ENCODE measurements at places on chromosomes 12 and 14.
A peak's percentile ranks its signal among the peaks of the same experiment; 100 is the strongest.

GRCh38 chr12:119334430-119335170, at the start of gene CCDC60:
TSS of gene CCDC60 (plus strand) at chr12:119334729. CDS start at chr12:119335177, 448 bp downstream.
- no peak for DNase-seq

GRCh38 chr12:114687802-114688201, 3.8 kb upstream of the TBX3 start:
- DNase-seq = no peak

DNA sequence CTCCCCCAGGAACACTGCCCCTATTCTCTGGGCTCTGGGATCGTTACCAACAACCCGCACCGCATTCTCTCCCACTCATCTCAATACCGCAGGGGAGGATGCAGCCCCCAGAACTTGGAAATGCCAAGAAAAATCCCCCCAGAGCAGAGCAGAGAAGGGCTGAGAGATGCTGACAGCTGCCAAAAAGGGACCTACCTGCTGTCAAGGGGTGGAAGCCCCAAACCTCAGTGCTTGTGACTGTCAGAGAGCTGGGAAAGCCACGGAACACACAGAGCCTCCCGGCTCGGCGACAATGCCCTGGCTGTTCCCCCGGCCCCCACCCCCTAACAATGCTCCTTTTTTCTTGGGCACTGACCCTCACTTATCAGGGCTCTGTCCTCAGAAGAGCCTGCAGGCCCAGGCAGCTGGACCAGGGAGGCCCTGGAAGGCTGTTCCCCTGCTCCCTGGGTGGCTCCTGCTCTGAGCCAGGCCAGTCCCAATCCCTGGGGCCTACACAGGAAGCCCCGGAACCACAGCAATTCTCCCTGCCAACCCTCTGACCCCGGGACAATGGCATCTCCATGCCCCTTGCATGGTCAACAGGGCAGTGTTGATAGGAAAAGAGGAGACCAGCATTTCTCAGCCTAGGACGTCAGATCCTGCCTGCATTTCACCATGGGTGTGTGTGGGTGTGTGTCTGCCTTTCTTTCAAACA, 78.9 kb downstream of the ITPK1 start:
- DNase-seq = no peak

- no peak for DNase-seq
Measured at GRCh38 chr14:24135584-24135833, 485 bp upstream of the PSME1 start.

GRCh38 chr12:113185180-113186032, at the start of the genes DDX54 and RITA1:
TSS of gene DDX54 (minus strand) at chr12:113185478. CDS start at chr12:113185451, 27 bp downstream.
TSS of gene RITA1 (plus strand) at chr12:113185721. CDS start at chr12:113186747, 1,026 bp downstream.
- peak; percentile 81 for DNase-seq

DNA sequence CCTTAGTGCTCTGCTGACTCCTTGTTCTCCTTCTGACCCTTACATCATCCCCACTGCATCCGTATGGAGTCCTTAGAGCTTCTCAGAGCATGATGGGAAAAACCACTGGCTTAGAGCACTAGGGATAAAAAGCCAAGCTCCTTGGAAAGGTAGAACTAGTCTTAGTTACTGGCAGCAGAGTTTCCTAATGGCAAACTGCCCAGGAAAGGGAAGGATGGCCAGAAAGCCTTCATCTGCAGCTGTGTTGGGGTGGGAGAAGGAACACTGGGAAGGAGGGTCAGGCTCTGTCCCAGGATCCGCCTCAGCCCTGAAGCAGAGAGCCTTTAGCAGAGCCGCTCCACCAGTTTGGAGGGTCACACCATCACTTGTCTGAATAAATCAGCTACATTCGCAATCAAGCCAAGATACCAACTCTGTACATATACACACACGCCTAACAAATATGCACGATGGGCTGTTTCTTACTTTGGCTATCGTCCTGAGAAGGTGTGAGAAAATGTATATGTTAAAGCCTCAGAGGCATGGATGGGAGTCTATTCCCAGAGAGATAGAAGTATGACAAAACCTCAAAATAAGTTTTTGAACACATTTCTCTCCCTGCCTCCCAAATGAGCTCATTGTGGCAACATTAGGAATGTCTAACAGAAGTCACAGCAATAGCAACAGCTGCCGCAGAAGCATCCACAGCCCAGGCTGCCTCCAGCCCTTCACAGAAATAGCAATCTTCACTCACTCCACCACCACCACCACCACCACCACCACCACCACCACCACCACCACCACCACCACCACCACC, 18.6 kb upstream of the GALNT8 start:
- no peak for DNase-seq

DNA sequence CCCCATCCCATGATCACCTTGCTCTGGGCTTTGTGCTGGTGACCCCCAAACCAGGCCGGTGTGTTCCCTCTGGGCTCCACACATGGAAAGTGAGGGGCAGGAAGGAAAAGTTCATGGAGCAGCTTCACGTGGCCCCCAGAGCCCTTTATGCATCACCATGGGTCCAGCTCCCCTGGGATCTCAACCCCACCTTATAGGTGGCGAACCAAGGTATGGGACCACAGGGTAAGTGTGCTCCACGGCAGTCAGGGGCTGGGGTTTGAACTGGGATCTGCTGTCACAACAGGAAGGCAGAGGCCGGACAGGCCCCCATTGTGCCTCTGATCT, 7.4 kb upstream of the BEGAIN start:
- DNase-seq = no peak

DNA sequence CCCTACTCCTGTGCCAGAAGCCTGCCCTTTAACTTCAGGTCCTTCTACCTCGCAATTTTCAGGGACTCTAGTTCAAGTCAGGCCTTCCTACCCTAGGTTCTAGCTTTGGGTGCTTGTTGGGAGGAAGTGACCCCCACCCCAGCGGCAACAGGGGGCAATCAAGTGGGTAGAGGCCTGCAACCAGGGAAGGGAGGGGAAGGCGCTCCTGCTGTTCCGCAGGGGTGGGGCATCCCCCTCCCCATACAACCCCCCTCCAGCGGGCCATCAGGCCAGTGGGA, 204 bp upstream of the PRPH start:
- no peak for DNase-seq

DNA sequence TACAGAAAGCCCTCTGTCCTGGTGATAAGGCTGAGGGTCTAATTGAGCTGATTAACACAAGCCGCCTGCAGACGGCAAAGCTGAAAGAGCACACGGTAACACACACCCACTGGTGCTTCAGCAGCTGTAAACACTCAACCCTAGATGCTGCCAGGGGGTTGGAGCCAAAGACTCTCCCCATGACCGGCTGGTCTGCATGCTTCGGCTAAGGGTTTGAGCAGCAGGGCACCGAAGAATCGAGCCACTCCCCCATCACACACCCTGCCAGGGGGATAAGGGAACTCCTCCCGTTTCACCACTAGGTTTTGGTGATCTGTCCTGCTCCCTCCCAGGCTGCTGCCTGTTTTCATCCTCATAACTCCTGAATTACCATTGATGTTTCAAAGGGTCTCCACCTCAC, 141.0 kb upstream of the OVCH1 start:
- DNase-seq = no peak

GRCh38 chr12:114361992-114362391, 44.0 kb downstream of the TBX5 start:
- no peak for DNase-seq

DNA sequence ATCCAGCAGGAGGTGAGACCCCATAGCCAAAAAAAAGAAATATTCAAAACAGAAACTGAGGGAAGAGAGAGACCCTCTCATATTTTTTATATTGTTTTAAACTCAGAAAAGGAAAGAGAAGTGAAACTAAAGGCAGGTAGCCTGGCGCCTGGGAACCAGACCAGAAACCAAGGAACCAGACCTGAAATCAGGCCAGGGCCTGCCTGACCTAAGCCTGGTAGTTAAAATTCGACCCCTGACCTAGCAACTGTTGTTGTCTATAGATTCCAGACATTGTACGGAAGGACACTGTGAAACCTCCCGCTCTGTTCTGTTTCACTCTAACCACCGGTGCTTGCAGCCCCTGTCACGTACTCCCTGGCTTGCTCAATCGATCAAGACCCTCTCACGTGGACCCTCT, 38.5 kb upstream of the CD163 start:
- DNase-seq = no peak
